ENCODE measurements at places on chromosomes 7 and 10.

DNA sequence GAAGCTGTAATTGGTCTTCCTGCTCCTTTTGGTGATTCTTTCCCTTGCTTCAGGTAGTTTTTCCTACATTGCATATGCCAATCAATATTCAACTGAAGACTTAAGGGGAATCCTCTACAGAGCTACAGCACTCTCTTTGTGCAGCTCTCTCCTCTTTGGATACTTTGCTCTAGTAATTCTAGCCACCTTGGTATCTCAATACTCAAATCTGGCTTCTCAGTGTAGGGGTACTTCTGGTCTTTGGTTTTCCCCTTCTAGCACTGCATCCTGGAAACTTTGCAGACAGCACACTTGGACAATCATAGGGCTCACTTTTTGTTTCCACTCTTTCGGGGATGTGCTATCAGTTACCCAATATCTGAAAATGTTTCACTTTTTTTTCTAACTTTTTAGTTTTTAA lies 9.9 kb downstream of the PHTF2 start:
- DNase-seq, result no peak

DNA sequence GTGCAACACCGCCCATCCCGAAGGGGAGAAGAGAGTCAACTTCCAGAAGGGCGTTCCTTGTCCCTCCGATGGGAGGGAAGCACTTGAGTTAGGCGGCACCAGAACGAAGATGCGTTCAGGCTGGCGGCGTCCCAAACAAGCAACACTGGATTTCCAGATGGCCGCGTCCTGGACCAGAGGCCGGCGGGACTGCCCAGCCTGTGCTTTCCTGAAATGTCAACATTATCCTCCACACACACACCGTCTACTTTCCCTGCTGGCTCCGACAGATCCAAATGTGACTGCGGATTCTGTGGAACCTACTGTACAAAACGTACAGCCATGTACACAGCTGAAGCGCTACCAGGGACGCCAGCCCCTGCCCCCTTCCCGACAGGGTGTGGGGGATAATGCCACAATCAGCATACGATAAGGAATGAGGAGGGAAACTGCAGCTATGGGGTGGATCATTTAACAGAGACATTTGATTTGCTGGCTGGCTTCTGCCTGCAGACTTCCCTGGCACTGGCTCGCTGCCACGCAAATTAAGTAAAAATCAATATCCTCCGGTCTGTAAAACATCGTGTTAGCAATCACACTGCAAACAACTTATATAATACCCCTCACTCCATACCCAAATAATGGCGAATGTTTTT lies 82.1 kb downstream of the ZRANB1 start:
- DNase-seq, result no peak

DNA sequence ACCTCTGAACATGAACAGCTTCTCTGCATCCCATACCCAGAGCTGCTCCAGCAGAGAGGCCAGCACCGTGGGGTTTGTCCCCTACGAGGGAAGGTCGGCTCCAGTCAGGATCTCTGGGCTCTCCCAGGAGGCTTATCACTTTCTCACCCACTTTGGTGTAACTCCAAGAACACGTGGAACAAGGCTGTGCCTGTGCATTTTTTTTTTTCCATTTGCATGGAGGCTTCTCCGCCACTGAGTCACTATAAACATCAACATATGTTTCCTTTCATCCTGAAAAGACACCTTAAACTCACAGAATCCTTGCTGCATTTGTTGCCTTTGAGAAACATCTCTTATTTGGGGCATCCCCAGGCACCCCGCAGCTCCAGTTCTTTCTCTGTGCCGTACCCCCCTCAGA lies 29.4 kb upstream of the ECHDC3 start:
- no peak for DNase-seq

- DNase-seq, result no peak
These were observed 12.1 kb downstream of the ENTPD1 start for GRCh38 chr10:95767884-95768556.

DNA sequence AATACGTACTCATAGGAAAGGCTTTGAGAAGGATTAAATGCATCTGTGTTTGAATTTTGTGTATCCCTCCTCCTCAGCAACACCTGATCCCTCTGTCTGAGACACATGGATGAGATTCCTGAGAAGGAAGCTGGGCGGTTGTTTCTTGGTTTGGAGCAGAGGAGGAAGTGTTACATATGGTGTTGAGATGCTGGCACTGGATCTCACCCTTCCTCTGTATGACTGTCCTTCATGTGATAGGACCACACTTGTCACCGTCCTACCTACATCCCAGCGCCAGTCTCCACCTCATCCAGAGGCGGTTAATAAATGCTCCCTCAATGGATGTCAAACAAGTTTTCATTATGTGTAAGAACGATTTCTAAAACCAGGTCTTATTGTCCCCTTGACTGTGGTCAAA lies 49.4 kb upstream of the KLF6 start:
- DNase-seq, result no peak

GRCh38 chr10:96803288-96803664 lies 28.8 kb upstream of the LCOR start:
- no peak for DNase-seq

GRCh38 chr7:92075455-92076158 lies 58.7 kb downstream of the CYP51A1 start:
- DNase-seq, result no peak

DNA sequence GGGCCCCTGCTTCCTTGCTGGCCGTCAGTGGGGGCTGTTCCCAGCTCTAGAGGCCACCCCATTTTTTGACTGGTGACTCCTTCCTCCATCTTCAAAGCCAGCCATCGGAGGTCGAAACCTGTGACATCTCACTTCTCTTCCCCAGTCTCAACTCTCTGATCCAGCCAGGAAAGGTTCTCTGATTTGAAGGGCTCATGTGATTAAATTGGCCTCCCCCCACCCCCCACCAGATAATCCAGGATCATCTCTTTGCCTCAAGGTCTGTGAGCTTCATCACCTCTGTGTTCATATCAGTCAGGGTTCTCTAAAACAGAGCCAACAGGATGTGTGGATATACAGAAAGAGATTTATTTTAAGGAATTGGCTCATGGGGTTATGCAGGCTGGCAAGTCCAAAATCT lies 5.6 kb upstream of the RAMP3 start:
- no peak for DNase-seq

All from stimulated activated CD8-positive, alpha-beta memory T cell treated with anti-CD3 and anti-CD28 coated beads, Interleukin-4, amount 100 ng/mL, for 24 hours (primary cell).